ENCODE measurements at places on chromosomes 12 and 14.

- no peak for DNase-seq
These were observed 379.8 kb downstream of the APAF1 start for GRCh38 chr12:99024870-99025269.

- no peak for DNase-seq
These were observed 14.3 kb downstream of the PTCSC3 start for GRCh38 chr14:36162267-36162666.

GRCh38 chr14:102866982-102867761 lies 55.3 kb upstream of the AMN start:
- no peak for DNase-seq

GRCh38 chr14:63276016-63276415 lies 42.7 kb downstream of the GPHB5 start:
- no peak for DNase-seq

DNA sequence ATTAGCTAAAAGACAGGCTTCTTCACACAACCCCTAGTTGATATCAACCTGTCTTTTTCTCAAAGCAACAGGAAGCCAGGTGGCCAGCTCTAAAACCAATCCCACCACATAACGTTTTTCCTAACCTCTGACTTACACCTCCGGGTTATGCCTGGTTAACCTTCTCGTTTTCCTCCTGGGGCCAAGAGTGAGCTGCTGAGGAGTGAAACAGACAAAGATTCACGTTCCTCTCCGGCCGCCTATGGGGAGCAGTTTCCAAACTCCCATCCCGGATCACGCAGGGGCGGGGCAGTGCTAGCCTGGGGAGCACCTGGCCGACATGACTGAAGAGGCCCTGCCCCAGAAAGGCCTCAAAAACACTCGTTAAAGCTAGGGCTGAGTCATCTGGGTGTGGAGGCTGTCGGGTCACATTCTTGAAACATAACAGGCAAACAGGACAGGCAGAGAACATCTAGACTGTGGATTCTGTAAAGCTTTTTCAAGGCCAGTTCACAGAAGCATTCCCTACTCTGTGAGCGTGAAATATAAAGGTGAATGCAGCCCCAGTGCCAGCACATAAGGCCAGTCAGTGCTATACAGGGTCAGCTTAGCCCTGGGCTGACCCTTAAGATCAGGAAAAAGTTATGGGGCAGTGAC lies 25.9 kb upstream of the LGALS3 start:
- DNase-seq = peak; percentile 71

- no peak for DNase-seq
These were observed 1053.3 kb downstream of the VRK1 start for GRCh38 chr14:97850466-97850865.

DNA sequence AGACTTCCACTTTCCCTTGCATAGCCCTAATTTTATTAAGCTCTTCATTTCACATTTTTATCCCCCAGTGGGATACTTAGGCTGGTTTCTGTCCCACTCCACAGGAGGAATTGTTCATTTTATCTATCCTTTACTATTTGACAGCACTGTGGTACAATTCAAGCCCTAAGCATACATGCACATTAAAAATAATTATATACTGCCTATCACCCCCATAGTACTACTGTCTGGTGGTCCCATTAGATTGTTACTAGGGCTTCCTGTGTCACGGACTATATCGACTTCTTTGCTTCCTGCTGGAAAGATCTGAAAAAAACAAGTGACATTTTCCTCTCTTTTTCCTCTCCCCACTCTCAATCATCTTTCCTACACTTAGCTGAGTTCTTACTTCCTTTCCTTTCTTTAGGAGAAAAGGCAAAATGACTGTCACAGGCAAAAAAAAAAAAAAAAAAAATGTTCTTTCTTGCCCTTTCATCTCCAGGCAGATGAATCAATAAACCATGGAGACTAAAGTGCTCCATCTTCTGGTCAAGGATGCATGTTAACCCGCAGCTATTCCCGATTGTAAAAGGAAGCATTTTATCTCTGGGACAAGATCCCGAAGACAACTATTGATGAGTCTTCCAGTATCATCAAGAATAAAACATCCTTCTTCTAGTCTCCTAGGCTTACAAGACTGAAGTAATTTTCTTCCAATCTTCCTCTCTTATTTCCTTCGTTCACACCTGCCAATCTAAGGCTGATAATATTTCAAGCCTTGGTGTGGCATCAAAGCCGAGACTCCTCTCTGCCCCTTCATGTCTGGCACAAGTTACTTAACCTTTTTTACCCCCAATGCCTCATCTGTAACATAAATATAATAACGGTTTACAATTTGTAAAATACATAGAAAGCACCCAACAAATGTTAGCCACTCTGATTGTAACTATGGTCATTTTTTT lies 94.4 kb upstream of the PLEKHG7 start:
- DNase-seq = peak; percentile 17

- DNase-seq = no peak
These were observed 45.4 kb upstream of the NEDD1 start for GRCh38 chr12:96861656-96862055.

DNA sequence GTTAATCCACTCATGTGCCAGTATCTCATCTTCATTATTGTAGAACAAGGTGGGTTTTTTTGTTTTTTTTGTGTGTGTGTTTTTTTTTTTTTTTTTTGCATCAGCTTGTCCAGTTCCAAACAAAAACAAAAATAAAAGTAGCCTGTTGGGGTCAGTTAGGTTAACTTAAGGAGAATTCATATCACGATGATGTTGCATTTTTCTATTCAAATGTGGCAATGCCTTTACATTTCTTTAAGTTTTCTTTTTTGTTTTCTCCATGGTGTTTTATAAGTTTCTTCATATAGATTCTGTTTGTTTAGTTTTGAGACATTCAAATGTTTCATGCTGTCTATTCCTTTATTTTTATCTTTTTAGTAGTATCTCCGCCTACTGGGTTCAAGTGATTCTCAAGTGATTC lies 16.2 kb upstream of the CATSPERB start:
- no peak for DNase-seq

- DNase-seq = no peak
These were observed 98.5 kb downstream of the CDK17 start for GRCh38 chr12:96301732-96302131.

GRCh38 chr12:47954467-47955045 lies 8.8 kb upstream of the TMEM106C start:
- no peak for DNase-seq

DNA sequence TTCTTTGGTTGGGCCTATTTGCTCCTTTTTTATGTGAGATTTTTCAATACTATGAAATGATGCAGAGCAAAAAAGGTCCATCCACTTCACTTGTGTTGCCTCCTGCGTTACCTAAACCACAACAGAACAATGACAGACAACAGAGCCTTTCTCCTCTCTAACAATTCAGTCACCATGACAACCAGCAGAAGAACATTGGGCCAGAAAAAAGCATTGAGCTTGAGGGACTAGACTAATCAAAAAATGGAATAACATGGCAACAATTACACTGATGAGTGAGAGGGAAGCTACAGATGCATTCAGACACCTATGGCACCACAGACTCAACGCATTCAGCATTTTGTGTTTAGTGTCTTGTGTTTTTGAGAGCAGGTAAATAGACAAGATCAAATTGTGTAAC lies 44.6 kb upstream of the PTCSC3 start:
- DNase-seq = no peak

GRCh38 chr12:76745343-76745742 lies 18.6 kb upstream of the ZDHHC17 start:
- DNase-seq = no peak
